ENCODE measurements at places on chromosomes 6 and 20.

DNA sequence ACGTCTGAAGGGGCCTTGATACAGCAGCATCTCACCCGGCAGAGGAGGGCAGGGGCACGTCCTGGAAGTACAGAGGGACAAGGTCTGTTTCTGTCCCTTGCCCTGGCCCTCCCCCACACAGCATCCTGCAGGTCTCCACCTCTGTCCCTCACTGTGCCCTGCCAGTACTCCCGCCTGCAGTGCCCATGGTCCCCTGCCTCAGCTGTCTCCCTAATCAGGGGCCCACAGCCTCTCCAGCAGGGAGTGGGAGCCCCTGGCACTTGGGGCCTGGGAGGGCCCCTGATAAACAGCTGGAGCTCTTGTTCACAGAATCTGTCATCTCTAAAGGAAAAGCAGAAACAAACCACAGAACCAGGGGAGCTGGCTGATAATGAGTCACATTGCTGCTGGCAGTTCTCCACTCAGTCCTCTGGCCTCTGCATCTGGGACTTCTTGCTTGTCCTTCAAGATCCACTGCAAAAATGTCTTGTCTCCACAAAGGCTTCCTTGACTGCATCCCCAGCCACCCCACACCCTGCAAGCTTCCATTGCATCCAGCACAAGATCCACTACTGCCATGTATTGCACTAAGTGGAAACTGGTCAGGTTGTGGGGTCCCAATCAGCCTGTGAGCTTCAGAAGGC, 33.2 kb upstream of the TAF8 start:
- no peak for DNase-seq

DNA sequence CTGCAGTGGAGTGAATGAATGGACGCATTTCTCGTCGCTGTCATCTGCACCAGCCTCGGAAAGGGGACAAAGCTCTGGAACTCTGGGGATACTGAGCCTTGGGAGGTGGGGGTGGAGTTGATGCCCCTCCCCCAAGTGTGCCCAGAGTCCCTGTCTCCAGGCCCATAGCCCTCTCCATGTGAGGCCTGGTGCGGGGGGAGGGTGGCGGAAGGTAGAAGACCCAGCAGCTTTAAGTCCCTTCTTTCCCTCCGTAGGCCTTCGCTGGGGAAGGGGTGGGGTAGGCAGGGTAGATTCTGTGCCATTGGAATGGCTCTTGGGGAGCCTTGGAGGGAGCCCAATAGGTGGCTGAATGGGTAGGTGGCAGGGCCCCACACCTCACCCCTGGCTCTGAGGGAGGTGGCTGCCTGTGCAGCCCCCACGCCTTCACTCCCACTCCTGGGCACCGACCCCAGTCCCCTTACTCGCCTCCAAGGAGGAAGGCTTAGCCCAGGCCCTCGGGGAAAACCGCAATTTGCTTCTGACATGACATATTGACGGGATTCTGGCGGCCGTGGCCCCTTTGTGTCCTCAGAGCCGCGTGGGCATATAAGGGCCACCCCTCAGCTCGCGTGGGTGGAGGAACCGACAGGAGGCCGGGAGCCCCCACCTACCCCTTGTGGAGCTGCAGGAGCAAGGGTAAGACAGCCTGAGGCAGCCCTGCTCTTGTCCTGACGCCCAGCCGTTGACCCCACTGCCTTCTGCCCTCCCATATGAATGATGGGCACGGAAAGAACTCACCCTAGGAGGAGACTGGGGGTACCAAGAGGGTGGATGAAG, at the start of gene BPIFB3:
TSS of gene BPIFB3 (plus strand) at position 613 of the 816 bp plus-strand sequence. CDS start 1,533 bp downstream, outside the sequence.
- DNase-seq: peak; percentile 30

- DNase-seq: no peak
Measured at GRCh38 chr6:15254070-15254975, 8.5 kb downstream of the JARID2 start.

- DNase-seq: no peak
Measured at GRCh38 chr20:14777591-14777990, 440.2 kb upstream of the FLRT3 start.

- DNase-seq: no peak
Measured at GRCh38 chr20:39630215-39630908, 668.2 kb downstream of the DHX35 start.

- no peak for DNase-seq
Measured at GRCh38 chr20:53834062-53834442, 236.3 kb downstream of the BCAS1 start.

- no peak for DNase-seq
Measured at GRCh38 chr6:89989742-89990141, 95.5 kb downstream of the GJA10 start.

DNA sequence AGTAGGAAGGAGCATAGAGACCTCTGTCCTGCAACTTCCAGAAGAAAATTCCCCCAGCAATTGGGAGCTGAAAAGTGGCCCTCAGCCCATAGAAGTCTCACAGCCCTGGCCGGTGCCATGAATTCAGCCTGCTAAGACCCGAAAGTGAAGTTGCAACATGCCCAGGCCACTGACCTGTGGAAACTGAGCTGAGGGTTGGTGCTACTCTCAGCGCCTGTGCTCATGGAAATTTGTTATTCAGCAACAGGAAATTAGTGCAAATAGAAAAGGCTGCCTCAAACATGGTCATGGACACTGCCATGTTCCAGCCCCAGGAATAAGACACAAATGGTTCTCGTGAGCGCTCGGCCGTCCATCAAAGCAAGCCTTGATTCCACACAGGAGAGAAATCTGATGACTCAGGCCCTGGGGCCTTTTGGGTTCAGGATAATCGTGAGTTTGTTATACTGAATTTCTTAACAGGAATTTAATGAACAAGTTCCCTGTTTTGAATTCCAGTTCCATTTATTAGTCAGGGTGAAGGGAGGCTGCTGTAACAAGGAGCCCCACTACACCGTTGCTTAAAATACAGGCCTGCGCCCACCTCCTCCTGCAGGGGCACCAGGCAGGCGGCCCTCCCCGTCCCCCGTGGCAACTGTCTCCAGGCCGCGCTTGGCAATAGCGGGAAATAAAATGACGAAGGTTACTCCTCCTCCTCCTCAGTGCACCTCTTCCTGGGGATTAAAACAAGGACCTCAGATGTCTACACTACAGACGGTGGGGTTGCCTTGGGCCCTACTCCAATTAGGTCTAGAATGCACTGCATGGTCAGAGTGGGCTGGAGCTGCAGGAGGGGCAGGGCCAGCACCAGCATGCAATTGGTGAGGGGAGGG, 152.9 kb downstream of the ERMARD start:
- DNase-seq: no peak

All from GM23338 (cell line).